Stimulated activated CD4-positive, alpha-beta T cell treated with anti-CD3 and anti-CD28 coated beads, Interleukin-4, amount 100 ng/mL, for 24 hours (primary cell): ENCODE measurements at places on chromosomes 3 and 15.
A peak's percentile ranks its signal among the peaks of the same experiment; 100 is the strongest.

DNA sequence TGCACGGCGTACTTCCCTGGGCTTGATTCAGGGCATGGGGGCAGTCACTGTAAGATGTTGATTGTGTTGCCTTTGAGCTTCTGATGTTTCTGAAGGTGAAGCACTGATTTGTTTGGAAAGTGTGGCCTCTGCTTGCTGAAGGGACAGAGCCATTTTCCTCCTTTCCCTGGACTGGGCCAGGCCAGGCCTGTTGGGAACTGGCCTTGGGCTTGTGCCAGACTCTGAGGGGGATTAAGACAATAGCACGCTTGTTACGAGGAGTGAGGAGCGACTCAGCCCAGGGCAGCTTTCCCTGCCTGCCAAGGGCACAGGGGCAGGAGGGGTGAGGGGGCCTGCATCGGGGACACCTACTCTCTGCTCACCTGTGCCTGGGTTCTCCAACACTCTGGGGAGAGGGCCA, 42.9 kb downstream of the LINGO1 start:
- DNase-seq = no peak

- peak; percentile 73 for DNase-seq
These were observed 229.7 kb upstream of the TBL1XR1 start for GRCh38 chr3:177426878-177427495.

DNA sequence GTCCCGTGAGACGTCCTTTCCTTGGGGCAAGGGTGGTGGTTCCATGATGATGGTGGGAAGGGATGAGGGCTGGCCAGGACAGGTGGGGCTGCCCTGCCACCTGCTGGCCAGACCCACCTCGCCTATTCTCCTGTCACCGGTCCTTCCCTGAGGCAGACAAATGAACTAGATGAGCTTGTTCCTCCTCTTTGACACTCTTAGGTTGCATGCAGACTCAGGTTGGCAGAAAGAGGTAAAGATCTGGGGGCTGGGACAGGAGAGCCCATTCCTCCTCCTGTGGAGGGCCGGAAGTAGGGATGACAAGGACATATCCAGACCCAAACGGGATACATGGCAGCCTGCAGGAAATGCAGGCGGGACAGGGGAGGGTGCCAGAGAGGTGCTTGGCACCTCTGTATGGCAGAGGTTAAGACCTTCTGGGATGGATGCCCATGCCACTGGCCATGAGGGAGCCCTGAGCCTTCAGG, 38.6 kb downstream of the ACSBG1 start:
- DNase-seq = peak; percentile 43

DNA sequence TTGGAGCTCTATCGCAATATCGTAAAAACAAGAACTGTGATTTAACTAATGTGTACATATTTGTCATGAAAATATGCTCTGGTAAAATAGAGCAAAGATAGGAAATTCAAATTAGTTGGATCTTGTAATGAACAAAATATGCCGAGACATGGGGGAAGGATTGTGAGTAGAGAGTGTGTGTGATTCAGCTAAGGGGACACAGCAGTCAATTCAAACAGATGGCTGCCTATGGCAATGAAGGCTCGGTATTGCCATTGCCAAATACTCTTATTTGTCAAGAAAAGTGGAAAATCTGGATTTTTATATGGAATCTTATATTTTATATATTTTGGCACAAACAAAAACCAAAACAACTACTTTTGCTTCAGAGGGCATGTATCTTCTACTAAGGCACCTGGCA, 227.3 kb upstream of the BCHE start:
- DNase-seq = no peak

GRCh38 chr3:15498431-15499214, 22.9 kb downstream of the COLQ start:
- no peak for DNase-seq

DNA sequence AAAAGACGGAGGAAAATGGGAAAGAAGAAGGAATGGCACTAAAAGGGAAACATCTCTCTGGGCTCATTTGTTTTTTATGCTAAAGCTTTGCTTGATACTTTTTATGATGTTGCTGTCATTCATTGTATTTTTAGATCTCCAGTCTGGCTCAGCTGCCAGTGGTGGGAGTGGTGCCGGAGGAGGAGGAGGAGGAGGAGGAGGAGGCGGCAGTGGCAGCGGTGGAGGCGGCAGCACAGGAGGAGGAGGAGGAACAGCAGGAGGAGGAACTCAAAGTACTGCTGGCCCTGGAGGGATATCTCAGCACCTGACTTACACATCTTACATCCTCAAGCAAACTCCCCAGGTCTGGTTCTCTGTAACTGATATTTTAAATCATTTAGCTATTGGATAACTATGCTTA, 49.6 kb downstream of the MAP6D1 start:
- DNase-seq = no peak

DNA sequence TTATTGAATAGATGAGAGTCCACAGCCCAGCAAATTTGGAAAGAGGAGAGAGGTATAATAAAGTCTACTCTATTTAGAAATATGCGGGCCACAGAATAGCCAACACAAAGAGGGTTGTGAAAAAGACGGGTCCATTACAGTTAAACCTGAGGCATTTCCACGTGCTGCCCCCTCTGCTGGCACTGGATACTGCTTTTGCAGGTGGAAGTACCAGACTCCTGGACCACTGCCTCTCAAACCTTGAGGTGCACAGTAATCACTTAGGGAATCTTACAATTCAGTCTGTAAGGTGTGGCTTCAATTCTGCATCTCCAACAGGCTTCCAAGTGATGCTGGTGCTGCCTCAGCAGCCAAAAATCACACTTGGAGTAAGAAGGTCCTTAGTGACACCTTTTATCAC, 3.0 kb upstream of the TFDP2 start:
- DNase-seq = no peak

DNA sequence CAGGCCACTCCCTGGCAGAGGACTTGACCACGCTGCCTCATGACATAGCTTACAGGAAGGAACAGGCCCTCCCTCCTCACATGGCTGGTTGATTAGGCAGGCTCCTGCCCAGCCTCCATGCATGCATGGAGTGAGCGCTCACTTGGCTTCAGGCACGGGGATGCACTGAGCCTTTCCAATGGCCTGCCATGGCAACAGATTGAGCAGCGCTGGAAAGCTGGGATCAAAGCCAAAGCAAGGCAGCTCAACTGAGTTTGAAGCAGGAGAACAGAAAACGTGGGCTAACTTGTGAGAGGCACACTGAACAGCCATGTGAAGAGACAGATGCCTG, 5.9 kb upstream of the GRAMD2A start:
- no peak for DNase-seq

DNA sequence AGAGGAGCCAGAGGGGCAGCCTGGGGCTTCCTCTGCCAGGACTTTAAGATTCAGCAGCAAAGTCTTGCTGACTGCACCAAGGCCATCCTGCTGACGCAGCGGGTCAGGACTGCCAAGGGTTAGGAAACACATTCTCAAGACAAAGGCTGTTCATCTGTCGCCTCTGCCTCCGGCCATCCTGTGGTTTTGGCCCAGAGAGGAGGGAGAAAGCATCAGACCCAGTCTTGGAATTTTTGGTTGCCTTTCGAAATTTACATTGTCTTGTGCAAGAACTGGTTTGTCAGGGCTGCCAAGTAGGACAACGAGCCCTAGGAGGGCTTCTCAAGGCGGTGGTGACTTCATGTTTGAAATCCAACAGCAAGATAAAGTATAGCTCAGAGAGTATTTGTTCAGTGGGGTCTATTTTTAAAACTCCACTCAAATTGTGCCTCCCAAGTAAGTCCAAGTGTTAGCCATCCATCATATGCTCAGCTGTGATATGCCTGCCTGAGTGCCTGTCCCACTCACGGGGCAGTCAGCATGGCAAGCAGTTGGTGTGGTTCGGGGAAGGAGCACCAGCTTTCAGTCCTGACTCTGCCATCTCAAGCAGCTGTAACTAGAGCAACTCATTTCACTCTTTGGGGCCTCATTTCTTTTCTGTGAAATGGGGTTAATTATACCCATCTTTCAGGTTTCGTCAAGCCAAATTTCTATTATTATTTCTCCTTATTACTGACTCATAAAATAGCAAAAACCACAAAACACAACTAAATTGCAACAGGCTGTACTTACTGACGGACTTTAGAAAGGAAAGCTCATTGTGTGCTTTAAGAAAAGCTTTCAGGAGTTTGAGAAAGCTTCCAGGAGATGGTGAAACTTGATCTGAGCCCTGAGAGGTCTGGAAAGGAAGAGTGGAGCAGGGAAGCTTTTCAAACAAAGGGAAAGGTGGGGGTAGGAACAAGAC, 42.4 kb upstream of the RHO start:
- no peak for DNase-seq

DNA sequence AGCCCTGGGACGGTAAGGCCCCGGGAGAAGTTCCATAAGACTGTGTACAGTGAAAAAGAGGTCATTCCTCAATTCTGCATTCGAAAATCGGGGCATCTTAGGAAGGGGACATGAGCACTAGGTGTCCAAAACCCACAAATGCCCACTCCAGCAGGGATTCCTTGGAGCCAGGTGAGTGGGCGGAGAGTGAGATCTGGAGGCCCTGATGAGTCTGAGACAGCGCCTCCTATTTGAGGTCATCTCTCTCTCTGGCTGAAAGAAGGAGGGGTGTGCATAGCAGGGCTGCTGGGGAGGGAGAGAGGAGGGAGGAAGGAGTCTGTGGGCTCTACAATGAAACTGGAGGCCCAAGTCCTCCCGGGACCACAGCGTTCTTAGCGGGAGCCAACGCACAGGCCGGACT, 38.1 kb upstream of the LACTB start:
- DNase-seq = no peak

GRCh38 chr3:194470615-194471014, 16.2 kb downstream of the ATP13A3 start:
- DNase-seq = no peak

DNA sequence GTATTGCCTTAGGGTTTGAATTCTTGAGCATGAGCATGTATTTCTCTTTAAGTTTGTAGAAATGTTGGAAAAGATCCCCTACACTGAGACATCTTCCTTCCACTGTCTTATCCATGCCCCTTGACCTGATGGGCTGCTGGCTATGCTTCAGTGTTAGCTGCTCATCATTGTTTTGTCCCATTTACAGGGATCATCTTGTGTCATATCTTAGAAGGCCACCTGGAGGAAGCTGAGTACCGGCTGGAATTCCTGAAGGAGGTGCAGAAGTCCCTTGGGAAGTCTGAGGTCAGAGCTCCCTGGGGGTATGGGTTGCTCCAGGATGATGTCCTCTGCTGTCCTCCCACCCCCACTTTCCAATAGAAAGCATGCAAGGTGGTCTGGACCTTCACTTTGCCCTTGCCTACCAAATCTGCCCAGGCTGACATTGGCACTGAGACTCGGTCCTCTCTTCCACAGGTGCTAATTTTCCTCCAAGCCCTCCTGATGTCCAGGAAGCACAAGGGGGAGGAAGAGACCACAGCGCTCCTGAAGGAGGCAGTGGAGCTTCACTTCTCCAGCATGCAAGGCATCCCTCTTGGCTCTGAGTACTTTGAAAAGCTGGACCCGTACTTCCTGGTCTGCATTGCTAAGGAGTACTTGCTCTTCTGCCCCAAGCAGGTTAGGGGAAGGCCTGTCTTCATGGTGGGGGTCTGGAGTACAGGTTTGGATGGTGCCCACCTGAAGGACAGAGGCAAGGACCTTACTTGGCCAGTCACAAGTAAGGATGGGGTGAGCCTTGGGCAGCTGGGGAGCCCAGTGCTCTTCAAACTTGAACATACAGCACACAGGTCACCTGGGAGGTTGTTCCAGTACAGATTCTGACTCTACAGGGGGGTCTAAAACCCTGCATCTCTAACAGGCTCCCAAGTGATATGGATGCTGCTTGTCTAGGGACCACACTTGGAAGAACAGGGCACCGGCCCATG, 17.7 kb downstream of the TTC21A start:
- no peak for DNase-seq

GRCh38 chr3:111999484-112000324, 982 bp downstream of the TAGLN3 start:
- no peak for DNase-seq

DNA sequence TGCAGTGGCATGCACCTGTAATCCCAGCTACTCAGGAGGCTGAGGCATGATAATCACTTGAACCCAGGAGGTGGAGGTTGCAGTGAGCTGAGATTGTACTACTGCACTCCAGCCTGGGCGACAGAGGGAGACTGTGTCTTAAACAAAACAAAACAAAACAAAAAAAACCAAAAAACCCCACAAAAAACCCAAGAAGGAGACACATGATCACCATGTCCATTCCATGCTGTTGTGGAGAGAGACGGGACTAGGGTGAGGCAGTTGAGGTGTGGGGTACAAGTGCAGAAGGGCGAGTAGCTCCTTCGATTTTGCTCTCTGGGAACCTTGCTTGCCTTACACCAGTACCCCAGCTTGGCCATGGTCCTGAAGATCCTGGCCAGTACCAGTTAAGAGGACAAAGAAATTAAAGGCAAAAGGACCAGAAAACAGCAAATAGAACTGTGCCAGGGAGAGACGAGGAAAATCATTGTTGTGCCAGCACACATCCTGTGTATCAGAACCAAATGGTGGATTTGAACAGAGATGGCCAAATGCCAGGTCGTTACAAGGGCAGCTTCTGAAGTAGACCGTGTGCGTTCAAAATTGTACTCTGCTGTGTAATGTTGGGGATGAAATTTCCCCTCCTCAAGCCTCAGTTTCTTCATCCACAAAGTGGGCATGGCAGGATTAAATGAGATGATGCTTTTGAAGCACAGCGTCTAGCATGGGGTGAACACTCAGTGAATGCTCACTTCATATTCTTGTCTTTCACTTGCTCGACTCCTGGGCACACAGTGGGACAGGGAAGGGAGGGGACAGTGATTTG, 42.9 kb upstream of the CTSH start:
- DNase-seq = no peak

- DNase-seq = no peak
These were observed 4.3 kb upstream of the LTF start for GRCh38 chr3:46468753-46469600.

DNA sequence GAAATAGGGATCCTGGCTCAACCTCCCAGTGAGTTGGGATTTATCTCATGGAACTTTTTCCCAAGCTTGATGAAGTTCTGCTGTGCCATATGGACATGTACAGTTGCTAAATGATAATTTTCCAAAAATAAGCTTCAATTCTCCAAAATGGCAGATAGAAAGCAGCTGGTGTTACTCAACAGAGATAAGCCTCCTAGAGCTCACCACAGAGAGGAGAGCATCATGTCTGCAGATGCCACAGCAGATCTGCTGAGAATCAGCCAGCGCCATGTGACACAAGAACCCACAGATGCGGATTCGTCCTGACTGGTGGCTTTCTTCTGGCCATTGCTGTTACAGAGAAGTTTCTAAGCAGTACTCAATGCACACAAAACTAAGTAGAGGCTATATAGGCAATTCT, 50.6 kb downstream of the AGTR1 start:
- DNase-seq = no peak

DNA sequence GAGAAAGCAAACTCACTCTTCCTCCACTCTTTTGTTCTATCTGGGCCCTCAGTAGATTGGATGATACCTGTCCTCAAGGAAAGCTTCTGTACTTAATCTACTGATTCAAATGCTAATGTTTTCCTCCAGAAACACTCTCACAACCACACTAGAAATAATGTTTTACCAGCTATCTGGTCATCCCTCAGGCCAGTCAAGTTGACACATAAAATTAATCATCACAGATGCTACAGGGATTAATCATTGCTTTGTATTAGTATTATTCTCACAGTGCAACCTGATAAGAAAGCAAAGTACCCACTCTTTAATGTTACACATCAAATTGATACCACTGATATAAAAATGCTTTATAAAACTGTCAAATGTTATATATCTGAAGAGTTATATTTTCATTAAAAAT, 52.9 kb upstream of the ARL6 start:
- DNase-seq = no peak
